ENCODE measurements at places on chromosomes 5 and 9.

DNA sequence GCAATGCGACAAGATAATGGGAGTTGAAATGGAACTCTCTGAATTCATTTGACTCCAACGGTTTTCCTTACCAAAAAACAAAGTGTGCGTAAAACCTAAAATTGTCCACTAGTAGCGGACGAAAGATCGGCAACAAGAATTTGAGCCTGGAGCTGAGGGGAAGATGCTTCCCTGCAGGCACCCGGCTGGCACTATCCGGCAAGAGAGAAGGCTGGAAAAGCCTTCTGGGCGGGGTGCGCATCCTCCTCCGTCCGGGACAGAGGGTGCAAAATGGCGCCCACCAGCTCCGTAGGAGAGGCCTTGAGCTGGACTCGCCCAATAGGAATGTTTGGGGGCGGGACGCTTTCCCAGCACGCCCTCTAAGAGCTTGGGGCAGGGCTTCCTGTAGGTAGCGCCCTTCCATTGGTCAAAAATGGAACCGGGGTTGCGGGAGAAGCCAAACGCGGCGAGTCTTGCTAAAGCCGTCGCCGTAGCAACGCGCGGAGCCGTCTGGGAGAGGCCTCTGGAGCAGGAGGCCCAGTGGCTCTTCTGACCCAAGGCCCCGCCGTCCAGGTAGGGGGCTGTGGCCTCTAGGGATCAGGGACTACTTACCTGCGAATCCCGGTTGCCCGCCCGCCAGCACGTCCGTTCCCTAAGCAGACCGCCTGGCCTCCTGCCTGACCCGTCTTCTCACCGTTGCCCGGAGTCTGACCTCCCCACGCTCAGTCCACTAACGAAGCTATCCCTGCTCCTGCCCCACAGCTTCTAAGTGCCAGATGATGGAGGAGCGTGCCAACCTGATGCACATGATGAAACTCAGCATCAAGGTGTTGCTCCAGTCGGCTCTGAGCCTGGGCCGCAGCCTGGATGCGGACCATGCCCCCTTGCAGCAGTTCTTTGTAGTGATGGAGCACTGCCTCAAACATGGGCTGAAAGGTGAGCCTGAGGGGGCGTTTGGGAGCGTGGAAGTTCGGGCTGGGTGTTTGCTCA lies 9.2 kb downstream of the RUFY1 start:
- peak; percentile 96 for DNase-seq

GRCh38 chr5:88804444-88804843 lies 78.5 kb downstream of the MEF2C start:
- DNase-seq: no peak

DNA sequence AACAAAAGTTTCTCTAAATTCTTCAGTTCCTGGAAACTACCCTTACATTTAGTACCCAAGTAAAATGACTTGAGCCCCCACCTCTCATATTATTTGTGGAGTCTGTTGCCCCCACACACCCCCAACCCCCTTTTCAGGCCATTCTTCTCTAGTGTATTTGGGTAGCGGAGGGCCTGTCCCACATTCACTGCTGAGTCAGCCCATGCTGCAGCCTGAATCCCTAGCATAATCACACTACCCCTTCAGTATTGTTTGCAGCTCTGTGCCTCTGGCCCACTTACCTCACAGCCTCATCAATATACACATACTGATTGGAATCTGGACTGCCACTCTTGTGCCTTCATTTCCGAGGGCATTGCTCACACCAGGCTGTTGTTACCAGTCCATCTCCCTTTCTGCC lies 26.8 kb downstream of the RGS7BP start:
- DNase-seq: no peak

DNA sequence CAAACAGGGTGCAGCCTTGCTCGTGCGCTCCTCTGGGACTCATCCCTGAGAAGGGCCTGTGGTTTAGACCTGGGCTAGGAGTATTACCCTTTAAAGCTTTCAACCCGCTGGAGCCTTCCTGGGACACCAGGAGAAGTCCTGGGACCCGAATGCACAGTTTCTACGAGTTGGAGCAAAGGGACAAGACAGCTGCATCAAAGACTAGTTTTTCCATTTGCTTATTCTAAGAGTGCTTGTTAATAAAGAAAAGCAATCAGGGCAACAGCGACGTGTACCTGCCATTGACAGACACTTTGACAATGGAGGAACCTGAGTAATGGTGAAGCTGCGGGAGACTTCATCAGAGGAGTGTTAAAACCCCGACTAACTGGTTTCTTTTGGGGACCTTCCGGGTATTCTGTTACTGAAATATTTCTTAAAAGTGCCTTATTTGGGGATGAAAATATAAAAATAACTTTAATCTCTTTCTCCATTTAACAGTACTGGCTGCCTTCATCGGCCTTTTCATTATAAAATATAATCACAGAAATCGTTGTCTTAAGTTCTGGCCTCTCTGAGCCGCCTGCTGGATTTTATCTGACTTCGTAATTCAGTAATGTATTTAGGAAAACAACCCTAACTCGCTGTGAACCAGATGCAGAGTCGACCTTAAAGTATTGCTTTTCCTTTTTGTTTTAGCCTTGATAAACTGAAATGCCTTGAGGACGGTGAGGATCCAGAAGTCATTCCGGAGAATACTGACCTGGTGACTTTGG lies 732 bp downstream of the SNAPC3 start:
- no peak for DNase-seq
